HuH-7 (cell line): ENCODE measurements at places on chromosomes 5 and 9.

DNA sequence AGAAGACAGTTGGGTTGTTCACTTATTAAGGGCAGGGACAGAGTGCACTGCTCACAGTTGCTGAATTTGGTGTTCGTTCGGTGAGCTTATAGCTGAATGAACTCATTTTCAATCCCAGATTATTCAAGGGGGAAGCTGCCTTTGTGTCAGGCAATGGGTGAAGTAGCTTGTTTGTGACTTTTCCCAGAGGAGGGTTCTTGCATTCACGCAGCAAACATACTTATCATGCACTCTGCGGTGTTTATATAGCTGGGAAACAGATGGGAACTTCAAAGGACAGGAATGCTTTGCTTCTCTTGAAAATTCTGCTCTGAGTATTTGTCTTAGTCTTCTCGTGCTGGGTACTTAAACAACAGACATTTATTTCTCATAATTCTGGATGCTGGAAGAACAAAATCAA, 64.7 kb upstream of the ABCA1 start:
- no peak for DNase-seq

DNA sequence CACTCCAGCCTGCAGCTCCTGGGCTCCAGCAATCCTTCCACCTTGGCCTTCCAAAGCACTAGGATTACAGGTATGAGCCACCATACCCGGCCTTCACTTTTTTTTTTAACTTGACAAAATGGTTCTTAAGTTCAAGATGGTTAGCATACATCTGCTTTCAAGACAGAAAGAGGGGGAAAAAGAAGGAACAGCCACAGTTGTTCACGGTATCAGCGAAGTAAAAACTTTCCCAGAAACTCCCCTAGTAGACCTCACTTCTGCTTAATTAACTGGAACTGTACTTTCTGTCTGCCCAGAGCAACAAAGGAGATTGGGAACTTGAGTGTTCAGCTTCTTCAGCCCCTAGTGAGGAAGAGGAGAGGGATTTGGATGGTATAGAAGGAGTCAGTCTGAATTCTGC, 116.7 kb downstream of the UGCG start:
- DNase-seq, result no peak

- no peak for DNase-seq
Measured at GRCh38 chr5:150052226-150052955, 34.0 kb downstream of the CSF1R start.

GRCh38 chr9:136978073-136978864, 965 bp downstream of the PTGDS start:
- DNase-seq, result peak; percentile 94

DNA sequence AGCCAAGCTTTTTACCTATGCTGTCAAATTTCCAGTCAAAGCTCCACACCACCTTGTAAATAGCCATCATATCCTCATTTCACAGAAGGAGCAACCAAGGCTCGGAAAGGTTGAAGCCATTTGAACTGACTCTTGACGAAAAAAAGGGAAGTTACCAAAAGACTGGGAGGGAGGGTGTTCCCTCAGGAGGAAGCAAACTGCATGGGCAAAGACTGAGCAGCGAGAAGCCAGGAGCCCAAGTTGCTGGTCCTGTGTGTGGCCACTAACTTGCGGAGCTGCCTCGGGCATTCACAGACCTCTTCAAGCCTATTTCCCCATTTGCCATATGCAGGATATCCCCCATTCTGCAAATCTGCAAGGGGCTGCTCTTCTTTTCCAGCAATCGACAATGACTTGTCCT, 37.4 kb downstream of the TTLL11 start:
- no peak for DNase-seq

DNA sequence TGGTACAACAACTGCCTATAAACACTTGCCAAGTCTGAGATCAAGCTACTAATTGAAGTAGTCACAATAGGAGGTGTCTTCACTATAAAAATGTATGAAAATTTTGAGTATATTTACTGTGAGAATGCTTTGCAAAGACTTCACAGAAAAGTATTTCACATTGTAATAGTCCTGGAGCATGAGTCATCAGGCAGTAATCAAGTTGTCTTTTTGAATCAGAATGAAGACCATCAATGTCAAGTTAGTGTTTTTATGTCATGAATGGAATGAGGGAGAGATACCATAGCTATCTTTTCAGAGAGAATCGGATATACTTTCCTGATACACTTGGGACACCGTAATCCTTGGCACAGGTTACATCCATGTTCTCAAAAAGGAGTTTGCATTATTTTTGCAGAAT, 466.9 kb upstream of the ARRDC3 start:
- DNase-seq, result no peak
